Activated CD4-positive, alpha-beta T cell treated with anti-CD3 and anti-CD28 coated beads, Interleukin-2, amount 10 ng/mL, durations not matched to agents 7 days and 5 days (primary cell): ENCODE measurements at places on chromosomes 5 and 9. TPM values are rescaled to one million over a fixed set of nuclear protein-coding genes. Genes with fewer than 3 reads are reported as not detected.

DNA sequence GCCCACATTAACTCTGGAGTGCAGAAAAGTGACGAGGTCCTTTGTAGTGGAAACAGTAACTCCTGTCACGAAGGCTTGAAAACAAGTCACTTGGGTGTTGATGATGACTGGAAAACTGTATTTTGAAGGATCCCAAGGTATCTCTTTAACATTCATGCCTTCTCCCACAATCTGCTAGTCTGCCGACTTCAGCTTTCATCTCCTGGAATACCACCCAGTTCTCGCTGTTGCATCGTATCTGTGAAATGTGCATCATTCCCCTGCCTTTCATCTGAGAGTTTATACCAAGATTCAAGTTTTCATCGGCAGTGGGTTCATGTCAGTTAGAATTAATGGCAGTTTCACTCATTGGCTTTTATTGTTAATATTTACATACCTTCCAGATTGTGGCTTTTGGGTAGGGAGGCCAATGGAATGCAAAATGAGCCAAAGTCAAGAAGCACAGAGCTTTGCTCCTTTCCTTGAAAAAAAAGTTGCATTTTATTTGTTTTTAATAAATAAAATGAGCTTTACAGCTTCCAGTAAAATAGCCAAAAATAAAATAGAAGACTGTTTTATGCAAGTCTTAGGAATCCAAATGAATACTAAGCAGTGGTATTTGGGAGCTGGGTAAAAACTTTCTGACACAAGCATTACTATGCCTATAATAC is 575.2 kb upstream of the WWC1 start:
- H3K27ac ChIP-seq: no peak overlapping the region
- no peak overlapping the region for H3K4me3 ChIP-seq
- H3K36me3 ChIP-seq: no peaks in the 10 kb centered on the region
- H3K27me3 ChIP-seq: no peaks in the 10 kb centered on the region
- DNase-seq: no peak

- H3K4me3 ChIP-seq: no peak overlapping the region
- no peaks in the 10 kb centered on the region for H3K27me3 ChIP-seq
- peaks cover 19% of the 10 kb centered on the region for H3K36me3 ChIP-seq
- no peak for DNase-seq
Measured at GRCh38 chr9:20220286-20220685, 402.0 kb downstream of the MLLT3 start.

DNA sequence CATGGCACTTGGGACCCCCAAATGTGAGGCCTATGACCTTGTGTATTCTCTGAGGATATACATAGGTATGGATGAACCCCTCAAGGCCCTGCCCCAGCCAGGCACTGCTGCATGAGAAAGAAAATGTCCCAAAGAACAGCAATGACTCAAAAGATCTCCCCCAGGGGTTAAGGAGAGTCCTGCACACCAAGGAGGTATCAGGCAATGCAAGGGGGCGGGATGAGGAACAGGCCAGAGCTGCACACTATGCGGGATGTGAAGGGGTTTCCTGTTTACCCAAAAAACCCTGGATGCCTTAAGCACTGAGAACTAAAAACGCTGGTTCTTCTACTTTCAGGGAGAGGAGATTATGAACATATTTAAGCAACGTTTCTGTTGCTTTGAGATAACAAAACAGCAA is 3.4 kb downstream of the RAPGEF1 start:
- H3K4me3 ChIP-seq: peak overlapping the region; percentile 71
- H3K27me3 ChIP-seq: no peaks in the 10 kb centered on the region
- peaks cover 70% of the 10 kb centered on the region for H3K4me1 ChIP-seq
- peaks cover 39% of the 10 kb centered on the region for H3K36me3 ChIP-seq

- H3K36me3 ChIP-seq: peaks cover 45% of the 10 kb centered on the region
- no peak overlapping the region for H3K4me3 ChIP-seq
- peaks cover 1% of the 10 kb centered on the region for H3K4me1 ChIP-seq
Measured at GRCh38 chr5:75551471-75551870, 39.8 kb downstream of the POLK start.

- H3K4me3 ChIP-seq: no peak overlapping the region
- H3K27me3 ChIP-seq: peaks cover 13% of the 10 kb centered on the region
- H3K36me3 ChIP-seq: no peaks in the 10 kb centered on the region
- no peak overlapping the region for H3K27ac ChIP-seq
- DNase-seq: no peak
- peaks cover 1% of the 10 kb centered on the region for H3K4me1 ChIP-seq
Measured at GRCh38 chr9:89978185-89978584, 373.4 kb downstream of the GADD45G start.

The SNCAIP gene
- total RNA-seq: not detected

GRCh38 chr9:81380504-81381359 is 308.6 kb downstream of the TLE1 start:
- H3K27me3 ChIP-seq: no peaks in the 10 kb centered on the region
- H3K4me3 ChIP-seq: no peak overlapping the region
- H3K4me1 ChIP-seq: no peaks in the 10 kb centered on the region
- no peaks in the 10 kb centered on the region for H3K36me3 ChIP-seq
- no peak overlapping the region for H3K27ac ChIP-seq

GRCh38 chr5:159017786-159018185 is 81.9 kb downstream of the EBF1 start:
- no peak overlapping the region for H3K4me3 ChIP-seq
- no peaks in the 10 kb centered on the region for H3K36me3 ChIP-seq
- H3K27ac ChIP-seq: no peak overlapping the region
- no peak for DNase-seq

GRCh38 chr5:74934949-74935751 is 69.0 kb upstream of the FAM169A start:
- H3K36me3 ChIP-seq: no peaks in the 10 kb centered on the region
- peak overlapping the region; percentile 13 for H3K4me3 ChIP-seq
- H3K27ac ChIP-seq: peak overlapping the region; percentile 75
- H3K27me3 ChIP-seq: peaks cover 8% of the 10 kb centered on the region
- peaks cover 36% of the 10 kb centered on the region for H3K4me1 ChIP-seq

GRCh38 chr9:131402738-131403492 is 9.0 kb downstream of the PRRC2B start:
- H3K27ac ChIP-seq: peak overlapping the region; percentile 76
- H3K4me1 ChIP-seq: peaks cover 89% of the 10 kb centered on the region
- H3K27me3 ChIP-seq: no peaks in the 10 kb centered on the region
- no peak for DNase-seq

The TRPM3 gene
- total RNA-seq: not detected

DNA sequence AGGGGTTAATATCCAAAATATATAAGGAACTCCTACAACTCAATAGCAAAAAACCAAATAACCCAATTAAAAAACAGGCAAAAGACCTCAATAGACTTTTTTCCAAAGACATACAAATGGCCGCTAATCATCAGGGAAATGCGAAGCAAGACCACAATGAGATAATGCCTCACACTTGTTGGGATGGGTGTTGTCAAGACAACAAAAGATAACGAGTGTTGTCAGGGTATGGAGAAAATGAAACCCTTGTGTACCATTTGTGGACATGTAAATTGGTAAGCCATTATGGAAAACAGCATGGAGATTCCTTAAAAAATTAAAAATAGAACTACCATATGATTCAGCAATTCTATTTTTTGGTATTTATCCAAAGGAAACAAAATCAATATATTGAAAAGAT is 620.2 kb downstream of the ACTL7B start:
- no peak overlapping the region for H3K27ac ChIP-seq
- no peak overlapping the region for H3K4me3 ChIP-seq
- H3K36me3 ChIP-seq: no peaks in the 10 kb centered on the region
- no peaks in the 10 kb centered on the region for H3K4me1 ChIP-seq
- DNase-seq: no peak

DNA sequence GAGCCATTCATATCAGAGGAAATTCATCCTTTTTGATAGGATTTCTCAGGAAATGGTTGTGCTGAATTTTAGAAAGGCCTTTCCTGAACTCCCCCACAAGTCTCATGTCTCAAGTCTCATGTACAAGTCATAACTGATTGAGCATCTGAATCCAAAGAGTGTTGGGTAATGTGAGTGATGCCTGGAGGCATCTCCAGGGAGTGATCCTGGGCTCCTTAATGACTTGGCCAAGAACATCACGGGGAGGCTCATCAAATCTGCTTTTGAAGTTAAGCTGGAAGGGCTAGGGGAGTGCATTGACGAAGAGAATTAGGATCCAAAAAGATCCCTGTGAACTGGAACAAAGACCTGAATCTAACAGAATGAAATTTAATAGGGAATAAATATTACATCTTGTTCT is 79.2 kb downstream of the MAST4 start:
- no peaks in the 10 kb centered on the region for H3K36me3 ChIP-seq
- H3K27me3 ChIP-seq: peaks cover 16% of the 10 kb centered on the region
- no peak overlapping the region for H3K27ac ChIP-seq

- H3K27ac ChIP-seq: peak overlapping the region; percentile 13
- H3K27me3 ChIP-seq: peaks cover 16% of the 10 kb centered on the region
- peaks cover 9% of the 10 kb centered on the region for H3K4me1 ChIP-seq
- H3K4me3 ChIP-seq: peak overlapping the region; percentile 58
Measured at GRCh38 chr5:102865510-102866236, 110.6 kb downstream of the PAM start.

GRCh38 chr5:52987711-52988331 is 1.3 kb upstream of the ITGA2 start:
- no peak overlapping the region for H3K27ac ChIP-seq
- peaks cover 32% of the 10 kb centered on the region for H3K4me1 ChIP-seq
- peaks cover 8% of the 10 kb centered on the region for H3K36me3 ChIP-seq

GRCh38 chr9:86575825-86576525 is 221.8 kb upstream of the TUT7 start:
- H3K27ac ChIP-seq: no peak overlapping the region
- no peak overlapping the region for H3K4me3 ChIP-seq
- H3K27me3 ChIP-seq: no peaks in the 10 kb centered on the region

DNA sequence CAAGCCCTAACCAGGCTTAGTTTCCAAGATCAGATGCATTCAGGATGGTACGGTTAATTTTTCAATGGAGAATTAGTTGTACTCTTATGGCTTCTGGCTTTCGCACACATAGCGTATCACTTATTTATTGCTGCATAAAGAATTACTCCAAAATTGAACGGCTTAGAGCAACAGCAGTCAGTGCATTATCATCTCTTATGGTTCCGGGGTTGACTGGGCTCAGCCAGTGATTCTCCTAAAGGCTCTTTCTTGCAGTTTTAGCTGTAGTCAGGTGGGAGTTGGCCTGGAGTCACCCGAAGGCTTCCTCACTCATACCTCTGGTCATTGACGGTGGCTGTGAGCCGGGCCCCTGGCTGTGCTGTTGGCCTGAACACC is 595 bp upstream of the GRHPR start:
- DNase-seq: no peak
- no peaks in the 10 kb centered on the region for H3K27me3 ChIP-seq

DNA sequence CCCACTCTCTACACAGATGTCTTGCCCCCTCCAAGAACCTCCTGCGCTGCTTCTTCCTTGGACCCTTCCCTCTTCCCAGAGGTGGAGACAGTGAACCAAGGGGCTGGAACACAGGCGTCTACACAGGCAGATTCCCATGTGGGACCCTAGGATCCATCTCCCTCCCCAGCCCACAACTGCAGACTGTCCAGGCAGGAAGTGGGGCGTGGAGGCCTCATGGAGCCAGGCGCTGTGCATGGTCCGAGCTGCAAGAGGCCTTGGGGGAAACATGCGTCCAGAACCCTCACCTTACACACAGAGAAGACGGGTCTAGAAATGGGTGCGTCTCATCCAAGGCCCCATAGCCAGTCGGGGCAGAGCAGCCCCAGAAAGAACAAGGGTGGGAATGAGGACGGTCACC is 117.5 kb downstream of the VAV2 start:
- H3K4me1 ChIP-seq: peaks cover 8% of the 10 kb centered on the region
- DNase-seq: no peak
- peaks cover 8% of the 10 kb centered on the region for H3K27me3 ChIP-seq
- H3K36me3 ChIP-seq: no peaks in the 10 kb centered on the region
- no peak overlapping the region for H3K4me3 ChIP-seq

GRCh38 chr9:116232424-116233159 is 79.0 kb downstream of the PAPPA start:
- H3K4me1 ChIP-seq: no peaks in the 10 kb centered on the region
- H3K27me3 ChIP-seq: no peaks in the 10 kb centered on the region

DNA sequence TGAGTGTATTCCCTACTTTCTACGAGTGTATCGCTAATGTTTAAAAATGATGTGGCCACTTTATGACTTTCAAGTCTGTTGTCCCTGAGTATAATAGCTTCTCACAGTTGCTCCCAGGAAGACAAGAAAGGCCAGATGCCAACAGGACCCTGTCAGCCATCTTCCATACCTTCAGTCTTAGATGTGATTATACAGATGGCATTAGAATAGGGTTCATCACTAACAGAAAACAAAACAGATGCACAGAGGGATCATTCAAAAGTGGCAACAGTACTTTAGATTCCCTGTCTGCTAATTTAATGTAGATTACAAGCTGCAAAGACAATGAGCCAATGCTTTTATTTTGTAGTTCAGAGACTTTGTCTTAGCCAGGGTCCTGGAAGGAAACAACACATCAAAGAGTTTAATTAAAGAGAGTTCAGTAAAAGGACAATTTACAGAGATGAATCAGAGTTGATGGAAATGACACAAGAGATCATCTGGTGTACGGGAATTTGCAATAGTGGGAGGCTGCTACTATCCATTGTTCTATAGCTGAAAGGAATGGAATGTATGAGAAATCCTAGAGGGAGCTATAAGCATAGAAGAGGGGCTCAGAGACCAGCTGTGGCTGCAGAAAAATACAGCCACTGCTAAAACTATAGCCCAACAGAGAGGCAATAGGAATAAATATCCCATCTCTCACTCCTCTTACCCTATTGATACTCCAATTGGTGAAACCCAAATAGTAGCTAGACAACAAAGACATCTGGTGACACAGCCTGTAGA is 393.7 kb upstream of the SMC2 start:
- no peak overlapping the region for H3K4me3 ChIP-seq
- H3K36me3 ChIP-seq: no peaks in the 10 kb centered on the region
- no peaks in the 10 kb centered on the region for H3K27me3 ChIP-seq
- no peak overlapping the region for H3K27ac ChIP-seq
- DNase-seq: no peak
- no peaks in the 10 kb centered on the region for H3K4me1 ChIP-seq

DNA sequence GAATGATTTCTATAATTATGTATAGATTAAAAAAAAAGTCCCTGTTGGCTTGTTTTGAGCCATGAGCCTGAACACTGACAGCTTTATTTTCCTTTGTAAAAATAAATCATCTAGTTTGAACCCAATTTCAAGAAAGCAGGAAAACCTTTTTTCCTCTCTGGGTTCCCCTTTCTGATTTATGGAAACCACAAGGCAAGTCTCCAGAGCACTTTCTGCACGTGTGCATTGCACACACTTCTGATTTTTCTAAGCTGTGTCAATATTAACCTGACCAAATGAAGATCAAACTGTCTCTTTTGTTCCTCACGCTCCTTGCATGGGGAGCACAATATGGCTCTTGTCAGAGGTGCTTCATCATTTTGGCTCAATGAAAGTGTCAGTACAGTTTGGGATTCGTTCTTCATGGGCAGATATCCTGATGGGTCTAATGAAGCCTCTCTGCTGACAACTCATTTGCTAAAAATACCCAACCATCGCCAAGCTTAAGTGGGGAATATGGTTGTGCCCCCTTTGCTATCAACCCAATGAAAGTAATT is 39.2 kb upstream of the PCA3 start:
- no peak for DNase-seq
- H3K27me3 ChIP-seq: peaks cover 27% of the 10 kb centered on the region
- no peaks in the 10 kb centered on the region for H3K4me1 ChIP-seq
- no peaks in the 10 kb centered on the region for H3K36me3 ChIP-seq
- H3K27ac ChIP-seq: no peak overlapping the region
- no peak overlapping the region for H3K4me3 ChIP-seq
